SK-N-SH treated with all-trans-retinoic acid at 6 μM for 48 hours (cell line): ENCODE measurements at places on chromosomes 13 and 19.

DNA sequence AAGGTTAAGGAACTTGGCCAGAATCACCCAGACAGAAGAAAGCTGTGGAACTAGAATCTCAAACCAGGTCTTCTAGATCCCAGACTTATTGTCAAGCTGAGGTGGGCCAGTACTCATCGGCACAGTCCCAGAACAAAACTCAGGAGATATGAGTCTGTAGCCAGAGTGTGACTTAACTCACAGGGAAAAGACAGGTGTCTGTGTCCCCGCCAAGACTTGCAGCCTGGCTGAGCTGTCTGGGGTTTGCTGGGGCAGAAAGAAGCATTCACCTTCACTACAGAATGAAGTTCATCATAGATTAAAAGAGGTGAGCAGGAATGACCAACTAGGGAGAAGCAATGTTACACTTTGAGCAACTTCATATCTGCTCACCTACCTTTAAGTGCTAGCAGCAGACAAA lies 257.2 kb downstream of the FOXO1 start:
- ATAC-seq = no peak

DNA sequence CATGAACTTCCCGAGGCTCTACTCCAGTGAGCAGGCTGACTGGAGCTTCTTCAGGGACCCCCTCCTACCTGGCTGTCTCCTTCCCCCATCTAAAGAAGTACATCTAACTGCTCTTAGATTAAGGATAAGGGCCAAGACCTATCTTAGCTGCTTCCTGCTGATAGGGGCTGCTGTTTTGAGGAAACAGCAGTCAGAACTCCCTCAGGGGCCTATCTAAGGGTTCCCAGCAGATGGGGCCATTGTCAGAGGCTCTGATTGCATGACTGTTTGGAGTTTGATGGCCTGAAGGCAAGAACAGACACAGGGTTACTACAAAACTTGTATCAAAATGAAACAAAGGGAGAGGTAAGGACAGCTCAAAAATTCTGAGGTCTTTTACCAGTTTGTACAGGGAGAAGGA lies 2636.9 kb upstream of the PCDH20 start:
- ATAC-seq = no peak

- ATAC-seq = no peak
Observed at GRCh38 chr19:51075998-51076397, 6.7 kb downstream of the KLK14 start.

DNA sequence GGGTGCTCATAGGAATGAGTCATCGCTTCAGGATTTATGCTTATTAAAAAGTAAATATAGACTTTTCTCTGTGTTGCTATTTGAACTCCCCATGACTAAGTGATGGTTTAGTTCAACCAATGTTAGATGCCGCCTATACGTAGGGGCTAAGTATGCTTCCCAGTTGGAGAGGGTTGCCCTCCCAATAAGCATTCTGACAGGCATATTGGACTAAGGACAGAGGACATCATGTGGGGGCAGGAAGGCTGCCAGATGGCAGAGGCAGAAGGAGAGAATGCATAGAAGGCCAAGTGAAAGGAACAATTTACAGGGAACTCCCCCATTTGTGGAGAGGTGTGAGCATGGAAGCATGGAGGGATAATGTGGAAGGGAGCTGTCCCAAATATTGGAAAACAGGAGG lies 318.4 kb upstream of the OBI1 start:
- no peak for ATAC-seq

DNA sequence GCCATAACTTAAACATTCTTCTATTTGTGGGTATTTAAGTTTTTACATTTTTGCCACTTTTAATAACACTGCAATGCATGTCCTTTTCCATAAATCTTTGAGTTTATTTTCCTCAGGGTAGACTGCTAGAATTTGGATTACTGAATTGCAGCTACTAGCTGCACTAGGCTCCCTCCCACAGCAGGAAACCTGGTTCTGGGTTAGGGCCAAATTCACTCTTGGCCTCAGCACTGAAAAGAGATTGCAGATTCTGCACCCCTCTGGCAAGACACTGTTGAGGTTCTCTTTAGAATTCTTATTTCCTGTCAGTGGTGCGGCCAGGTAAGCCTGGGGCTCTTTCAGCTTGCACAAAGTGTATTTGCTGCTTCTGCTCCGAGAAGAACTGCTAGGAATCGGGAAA lies 155.7 kb downstream of the ENOX1 start:
- no peak for ATAC-seq

DNA sequence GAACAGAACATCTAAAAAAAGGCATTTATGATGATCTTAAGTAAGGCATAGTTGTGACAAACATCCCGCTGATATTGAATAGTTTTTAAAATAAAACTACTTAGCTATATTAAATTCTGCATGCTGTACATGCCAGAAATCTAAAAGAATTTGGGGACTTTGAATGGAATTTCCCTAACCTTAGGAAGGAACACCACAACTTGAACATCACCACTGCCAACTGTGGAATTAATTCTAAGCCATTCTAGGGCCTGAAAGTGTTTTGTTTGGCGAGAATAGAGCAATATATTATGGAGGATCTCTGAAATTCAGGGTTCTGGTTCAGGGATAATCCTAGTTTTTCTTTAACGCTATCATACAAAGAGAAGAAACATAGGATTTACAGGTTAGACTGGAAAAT lies 17.8 kb upstream of the LATS2 start:
- ATAC-seq = peak; percentile 15

DNA sequence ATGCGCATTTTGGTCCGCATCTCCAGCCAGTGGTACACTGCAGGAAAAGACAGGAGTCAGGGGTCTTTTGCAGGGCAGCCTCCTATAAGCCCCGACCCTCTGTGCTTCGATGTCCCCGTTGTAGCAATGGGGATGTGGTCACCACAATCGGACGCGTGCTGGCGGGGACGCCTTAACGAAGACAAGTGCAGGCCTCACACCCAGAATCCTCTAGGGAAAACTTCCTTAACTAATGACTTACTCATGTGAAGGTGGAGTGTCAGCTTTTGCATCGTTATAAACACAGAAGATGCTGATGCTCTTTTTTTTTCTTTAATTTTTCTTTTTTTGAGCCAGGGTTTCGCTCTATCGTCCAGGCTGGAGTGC lies 22.1 kb downstream of the VASP start:
- no peak for ATAC-seq
